ENCODE measurements at places on chromosomes 13 and 19. TPM values are rescaled to one million over a fixed set of nuclear protein-coding genes. Genes with fewer than 3 reads are reported as not detected.

GRCh38 chr13:109288151-109288709 lies 498.2 kb downstream of the IRS2 start:
- DNase-seq: no peak

- DNase-seq: no peak
Observed at GRCh38 chr19:48283908-48284307, 14.0 kb downstream of the ZNF114 start.

DNA sequence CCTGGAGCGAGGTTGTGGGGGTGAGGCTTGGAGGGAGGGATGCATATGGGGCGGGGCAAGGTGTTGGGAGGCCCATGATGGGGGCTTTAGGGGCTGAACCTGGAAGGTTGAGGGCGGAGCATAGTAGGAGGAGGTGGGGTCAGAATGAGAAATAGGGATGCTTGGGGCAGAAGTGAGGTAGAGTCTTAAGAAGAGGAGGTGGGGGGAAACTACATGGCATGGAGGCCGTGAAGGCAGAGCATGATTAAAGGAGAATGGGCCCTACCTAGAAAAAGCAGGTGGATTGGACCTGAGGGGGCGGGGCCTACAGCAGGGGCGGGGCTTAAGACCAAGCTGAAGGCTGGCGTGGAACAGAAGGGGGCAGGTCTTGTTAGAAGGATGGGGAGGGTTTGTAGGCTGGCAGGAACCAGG lies 799 bp downstream of the NR1H2 start:
- DNase-seq: no peak

DNA sequence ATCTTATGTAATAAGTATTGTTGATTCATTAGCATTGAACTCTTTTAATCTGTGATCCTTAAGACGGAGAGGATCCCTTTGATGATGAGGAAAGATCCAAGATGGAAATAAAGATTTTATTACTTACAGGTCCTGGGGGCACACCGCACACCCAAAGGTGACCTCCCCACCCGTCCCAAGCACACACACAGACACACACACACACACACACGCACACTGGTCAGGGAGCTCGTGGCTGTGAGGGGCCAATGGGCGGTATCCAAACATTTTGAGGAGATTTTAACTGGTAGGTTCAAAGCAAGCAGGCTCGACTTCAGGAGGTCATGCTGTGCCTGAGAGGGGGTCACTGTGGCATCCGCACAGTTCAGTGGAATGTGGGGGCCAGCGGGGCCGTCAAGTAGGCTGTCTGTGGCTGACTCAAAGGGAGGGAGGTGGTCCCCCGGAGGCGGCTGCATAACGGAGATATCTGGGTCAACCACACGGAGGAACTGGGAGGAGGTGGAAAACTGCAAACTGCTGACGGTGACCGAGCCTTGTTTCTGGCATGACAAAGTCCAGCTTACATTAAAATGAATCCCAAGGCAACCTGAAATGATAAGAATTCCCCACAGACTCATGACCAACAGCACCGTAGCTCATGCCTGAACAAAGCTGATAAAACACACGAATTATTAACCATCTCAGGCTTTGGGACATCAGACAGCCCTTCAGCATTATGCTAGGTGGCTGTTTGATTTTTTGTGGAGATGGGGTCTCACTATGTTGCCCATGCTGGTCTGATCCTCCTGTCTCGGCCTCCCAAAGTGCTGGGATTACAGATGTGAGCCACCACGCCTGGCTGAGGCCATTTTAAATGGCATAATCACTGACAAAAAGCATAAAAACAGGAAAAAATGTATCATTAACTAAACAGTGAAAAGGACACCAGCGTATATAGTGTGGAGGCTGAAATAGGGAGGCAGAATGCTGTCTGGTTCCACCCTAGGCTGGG lies 20.9 kb upstream of the SIGLEC11 start:
- DNase-seq: no peak

ZNF69 gene
- total RNA-seq: 4.0 TPM

DNA sequence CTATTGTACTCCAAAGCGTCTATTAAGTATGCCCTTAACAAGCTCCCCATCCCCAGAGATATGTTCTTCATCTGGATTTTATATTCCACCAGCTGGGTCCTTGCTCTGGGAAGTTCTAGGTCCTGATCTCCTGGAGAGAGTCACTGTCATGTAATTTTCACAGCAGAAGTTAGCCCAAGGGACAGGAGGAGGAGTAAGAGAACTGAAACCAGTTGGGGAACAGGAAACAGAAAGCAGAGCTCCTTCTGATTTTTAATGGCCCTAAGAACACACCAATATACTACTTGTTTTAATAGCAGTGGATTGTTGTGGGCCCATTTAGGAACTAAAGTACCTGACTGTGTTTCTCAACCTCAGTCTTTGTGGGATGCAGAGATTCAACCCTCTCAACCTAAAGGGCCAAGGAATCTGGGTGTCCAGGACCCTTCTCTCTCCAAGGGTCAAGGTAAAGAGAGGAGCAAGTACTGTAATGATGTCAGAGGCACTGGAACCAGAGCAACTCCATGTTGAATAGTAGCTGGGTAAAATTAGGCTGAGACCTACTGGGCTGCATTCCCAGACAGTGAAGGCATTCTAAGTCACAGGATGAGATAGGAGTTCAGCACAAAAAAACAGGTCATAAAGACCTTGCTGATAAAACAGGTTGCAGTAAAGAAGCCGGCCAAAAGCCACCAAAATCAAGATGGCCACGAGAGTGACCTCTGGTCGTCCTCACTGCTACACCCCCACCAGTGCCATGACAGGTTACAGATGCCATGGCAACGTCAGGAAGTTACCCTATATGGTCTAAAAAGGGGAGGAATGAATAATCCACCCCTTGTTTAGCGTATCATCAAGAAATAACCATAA lies 8.1 kb upstream of the FPR3 start:
- DNase-seq: no peak

- no peak for DNase-seq
Observed at GRCh38 chr19:38451629-38452028, 18.1 kb downstream of the RYR1 start.

DNA sequence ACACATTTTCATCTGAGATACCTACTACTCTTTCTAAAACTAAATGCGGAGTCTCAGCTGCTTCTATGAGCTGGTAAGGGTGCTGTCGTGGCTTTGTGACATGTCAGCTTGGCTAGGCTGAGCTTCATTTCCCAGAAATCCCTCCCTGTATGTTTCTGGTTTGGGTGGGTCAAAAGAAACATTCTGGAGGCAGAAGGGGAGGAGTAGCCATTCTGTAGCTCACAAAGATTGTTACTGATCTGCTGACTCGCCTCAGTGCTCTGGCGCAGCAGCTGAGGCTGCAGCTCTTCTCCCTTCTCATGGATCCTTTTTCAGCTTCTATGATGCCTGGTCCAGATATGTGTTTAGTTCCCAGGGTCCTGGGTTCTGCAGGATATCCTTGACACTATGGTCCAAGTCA lies 114.7 kb downstream of the RAP2A start:
- no peak for DNase-seq

CCL25 gene
- not detected for total RNA-seq

LINGO3 gene
- not detected for total RNA-seq

GRCh38 chr19:29329460-29330134 lies 116.6 kb upstream of the UQCRFS1 start:
- no peak for DNase-seq

DNA sequence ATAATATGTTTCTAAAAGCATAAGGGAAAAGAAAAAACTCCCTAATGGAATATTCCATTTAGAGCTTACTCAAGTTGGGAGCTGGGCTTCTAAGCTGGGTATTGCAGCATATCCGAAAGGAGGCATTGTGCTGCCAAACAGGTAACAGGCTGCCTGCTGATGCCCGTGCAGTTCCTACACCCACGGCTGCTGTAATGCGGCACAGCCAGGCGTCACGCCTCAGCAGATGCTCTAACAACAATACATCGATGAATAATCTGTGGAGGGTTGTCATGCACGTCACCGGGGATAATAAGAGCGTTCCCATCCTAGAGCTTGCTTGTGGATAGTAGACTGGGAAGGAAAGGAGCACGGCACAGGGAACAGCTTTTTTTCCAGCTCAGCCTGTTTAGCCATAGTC lies 1582.1 kb upstream of the SLC10A2 start:
- DNase-seq: no peak

DAND5 gene
- total RNA-seq: 11.2 TPM

GRCh38 chr19:29484876-29485275 lies 40.9 kb upstream of the VSTM2B start:
- no peak for DNase-seq

ZNF580 gene
- total RNA-seq: 12.3 TPM

- DNase-seq: no peak
Observed at GRCh38 chr19:1843646-1844394, 4.5 kb downstream of the REXO1 start.

DNA sequence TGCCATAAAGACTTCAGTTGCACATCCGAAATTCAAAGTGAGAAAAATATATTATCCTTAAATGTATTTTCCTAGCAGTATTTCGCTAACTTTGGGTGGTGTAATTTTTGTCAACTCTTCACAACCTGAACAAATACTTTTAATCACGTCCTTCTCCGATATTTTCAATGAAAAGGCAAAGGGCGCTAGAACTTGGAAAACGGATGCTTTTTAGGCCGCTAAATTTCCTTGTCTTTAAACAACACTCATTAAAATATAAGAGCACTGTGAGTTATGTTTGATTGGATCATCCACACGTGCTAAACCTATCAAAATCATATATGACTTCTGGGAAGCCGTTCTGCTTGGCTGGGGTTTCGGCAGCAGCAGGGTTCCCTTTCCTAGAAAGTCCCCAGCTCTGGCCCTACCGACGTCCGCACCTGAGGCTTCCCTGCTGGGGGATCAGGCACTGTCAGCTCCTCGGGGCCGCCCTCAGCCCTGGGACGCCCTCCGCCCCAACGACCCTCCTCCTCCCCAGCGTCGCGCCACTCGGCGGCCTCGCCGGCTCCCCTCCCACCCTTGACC lies 462 bp upstream of the MPHOSPH8 start:
- no peak for DNase-seq

- DNase-seq: peak; percentile 82
Observed at GRCh38 chr19:47729799-47730520, 15.4 kb upstream of the NOP53 start.

GRCh38 chr19:28605501-28606268 lies 607.3 kb downstream of the UQCRFS1 start:
- no peak for DNase-seq

KIR2DL1 gene
- total RNA-seq: not detected

GRCh38 chr13:112450904-112451240 lies 74.7 kb downstream of the SPACA7 start:
- DNase-seq: no peak

SLITRK6 gene
- total RNA-seq: 1.9 TPM

- no peak for DNase-seq
Observed at GRCh38 chr13:22128441-22129408, 457.9 kb downstream of the FGF9 start.

DNA sequence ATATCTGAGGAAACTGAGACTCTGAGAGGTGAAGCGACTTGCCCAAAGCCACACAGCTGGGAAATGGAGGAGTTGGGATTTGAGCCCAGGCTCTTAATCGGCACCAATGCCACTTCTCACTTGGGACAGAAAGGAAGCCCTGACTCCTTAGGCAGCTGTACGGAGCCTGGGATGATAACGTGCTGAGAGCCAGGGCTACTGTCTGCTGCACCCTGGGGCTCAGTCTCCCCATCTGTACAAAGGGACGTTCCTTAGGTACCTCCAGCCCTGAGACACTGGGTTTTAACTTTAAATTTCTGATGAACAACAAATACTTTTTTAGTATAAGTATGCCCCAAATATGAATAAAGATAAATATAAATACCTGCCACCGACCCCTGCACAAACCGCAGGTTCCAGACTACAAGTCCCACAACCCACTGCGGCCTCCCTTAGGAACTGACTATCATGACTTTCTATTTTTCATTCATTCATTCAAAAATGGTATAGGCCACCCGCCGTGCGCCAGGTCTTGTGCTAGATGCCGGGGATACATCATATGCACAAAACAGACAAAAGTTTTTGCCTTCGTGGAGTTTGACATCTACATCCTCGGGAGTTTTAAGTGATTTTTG lies 776 bp upstream of the NCLN start:
- peak; percentile 82 for DNase-seq

DNA sequence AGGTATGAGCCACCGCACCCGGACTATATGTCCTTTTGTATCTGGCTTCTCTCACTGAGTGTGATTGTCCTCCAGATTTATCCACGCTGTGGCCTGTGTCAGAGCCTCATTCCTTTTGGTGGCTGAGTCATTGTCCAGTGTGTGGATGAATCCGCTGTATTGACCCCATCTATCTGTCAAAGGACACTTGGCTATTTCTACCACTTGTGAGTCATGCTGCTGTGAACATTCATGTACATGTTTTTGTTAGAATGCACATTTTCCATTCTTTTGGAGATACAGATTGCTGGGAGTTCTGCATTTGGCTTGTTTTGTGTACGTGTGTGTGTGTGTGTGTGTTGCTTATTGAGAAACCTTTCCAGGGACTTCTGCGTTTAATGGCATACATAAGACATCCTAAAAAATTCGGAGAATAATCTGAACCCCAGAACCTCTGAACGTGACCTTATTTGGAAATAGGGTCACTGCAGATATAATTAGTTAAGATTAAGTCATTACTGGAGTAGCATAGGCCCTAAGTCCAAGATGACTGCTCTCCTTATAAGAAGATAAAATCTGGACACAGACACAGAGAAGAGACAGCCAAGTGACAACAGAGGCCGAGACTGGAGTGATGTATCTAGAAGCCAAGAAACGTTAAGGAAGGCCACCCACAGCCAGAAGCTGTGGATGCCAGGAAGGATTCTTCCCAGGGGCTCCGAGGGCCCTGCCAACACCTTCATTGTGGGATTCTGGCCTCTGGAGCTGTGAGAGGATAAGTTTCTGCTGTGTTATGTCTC lies 4.9 kb upstream of the GIPC3 start:
- DNase-seq: no peak

GRCh38 chr13:112704308-112705145 lies 14.7 kb downstream of the ATP11A start:
- DNase-seq: no peak

SIX5 gene
- 26.1 TPM for total RNA-seq

GRCh38 chr13:48194379-48194754 lies 38.6 kb upstream of the ITM2B start:
- no peak for DNase-seq

DNA sequence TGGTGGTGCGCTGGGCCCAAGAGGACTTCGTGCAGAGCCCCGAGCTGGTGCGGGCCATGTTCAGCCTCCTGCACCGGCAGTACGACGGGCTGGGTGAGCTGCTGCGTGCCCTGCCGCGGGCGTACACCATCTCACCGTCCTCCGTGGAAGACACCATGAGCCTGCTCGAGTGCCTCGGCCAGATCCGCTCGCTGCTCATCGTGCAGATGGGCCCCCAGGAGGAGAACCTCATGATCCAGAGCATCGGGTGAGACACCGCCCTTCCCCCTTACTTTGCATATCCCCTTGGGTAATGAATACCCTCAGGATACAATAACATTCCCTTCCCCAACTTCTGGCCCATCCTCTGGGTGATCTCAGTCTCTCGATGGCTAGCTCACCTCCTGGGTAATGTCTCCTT lies 60.9 kb downstream of the RYR1 start:
- DNase-seq: no peak
